ENCODE measurements at places on chromosomes 6 and 20.
A peak's percentile ranks its signal among the peaks of the same experiment; 100 is the strongest.

- DNase-seq, result peak; percentile 3
Measured at GRCh38 chr20:19903168-19903811, 113.9 kb upstream of the NAA20 start.

- DNase-seq, result no peak
Measured at GRCh38 chr6:153003366-153003690, 819 bp upstream of the MTRF1L start.

- DNase-seq, result peak; percentile 38
Measured at GRCh38 chr6:53926505-53926904, 131.7 kb downstream of the LRRC1 start.

DNA sequence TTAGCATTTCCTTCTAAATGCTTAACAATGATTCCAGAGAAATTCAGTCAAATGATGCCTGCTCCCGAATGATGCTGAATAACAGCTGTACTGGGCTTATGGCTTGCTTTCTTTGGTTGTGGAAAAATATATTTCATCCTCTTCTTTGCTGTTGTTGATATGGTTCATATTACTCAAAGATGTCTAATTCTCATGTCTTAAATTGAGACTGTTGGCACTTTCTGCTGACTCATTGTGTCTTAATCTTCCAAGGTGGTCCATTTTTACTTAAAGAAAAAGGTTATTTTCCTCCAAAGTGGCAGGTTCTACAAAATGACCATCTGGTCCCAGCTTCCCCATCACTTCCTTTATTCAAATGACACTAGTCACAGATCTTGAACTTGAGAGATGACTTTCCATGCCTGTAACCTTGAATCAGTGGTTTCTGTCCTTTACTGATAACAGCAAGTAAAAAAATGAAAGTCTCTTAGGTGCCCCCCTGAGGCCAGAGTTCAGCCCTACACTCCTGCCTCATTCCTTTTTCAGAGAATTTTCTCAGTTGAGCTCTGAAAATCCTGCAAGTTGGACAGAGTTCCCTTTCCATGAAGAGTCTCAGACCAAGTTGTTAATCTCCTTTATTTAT, 6.9 kb downstream of the SNAP25 start:
- DNase-seq, result peak; percentile 42

GRCh38 chr20:56843386-56843785, 214.3 kb downstream of the TFAP2C start:
- DNase-seq, result no peak

- no peak for DNase-seq
Measured at GRCh38 chr6:14903176-14904038, 342.5 kb upstream of the JARID2 start.

DNA sequence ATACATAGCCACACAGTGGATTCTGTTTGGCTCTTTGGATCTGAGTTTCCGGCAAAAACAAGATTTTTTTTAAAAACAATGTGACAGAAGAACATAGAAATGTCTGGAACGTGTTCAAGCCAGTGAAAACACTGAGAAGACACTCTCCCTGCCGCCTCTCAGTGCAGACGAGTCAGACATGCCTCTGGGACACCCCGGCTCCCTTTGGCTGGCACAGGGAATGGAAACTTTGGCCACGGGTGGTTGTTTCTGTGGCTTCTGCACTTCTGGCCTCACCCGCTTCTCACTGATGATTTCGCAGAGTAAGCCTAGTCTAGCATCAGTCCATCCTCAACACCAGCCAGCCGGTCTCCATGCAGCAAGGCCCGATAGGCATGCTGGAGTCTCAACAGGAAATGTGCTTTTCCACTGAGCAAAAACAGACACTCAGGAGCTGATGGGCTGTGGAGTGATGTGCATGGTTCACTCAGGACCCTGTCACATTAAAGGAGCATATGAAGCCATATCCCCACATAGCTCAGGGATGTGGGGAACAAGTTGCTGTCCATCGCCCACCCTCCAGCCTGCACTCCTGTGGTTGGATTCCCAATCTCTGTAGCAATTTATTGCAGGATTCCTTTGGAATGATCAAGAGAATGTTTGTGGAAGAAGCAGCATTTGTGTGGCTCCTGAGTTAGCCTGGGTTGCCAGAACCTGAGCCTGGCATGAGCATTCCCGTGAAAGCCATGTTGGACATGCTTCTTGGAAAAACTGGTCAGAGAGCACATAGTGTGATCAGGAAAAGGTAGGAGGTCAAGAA, 262.0 kb upstream of the RIN2 start:
- DNase-seq, result no peak

DNA sequence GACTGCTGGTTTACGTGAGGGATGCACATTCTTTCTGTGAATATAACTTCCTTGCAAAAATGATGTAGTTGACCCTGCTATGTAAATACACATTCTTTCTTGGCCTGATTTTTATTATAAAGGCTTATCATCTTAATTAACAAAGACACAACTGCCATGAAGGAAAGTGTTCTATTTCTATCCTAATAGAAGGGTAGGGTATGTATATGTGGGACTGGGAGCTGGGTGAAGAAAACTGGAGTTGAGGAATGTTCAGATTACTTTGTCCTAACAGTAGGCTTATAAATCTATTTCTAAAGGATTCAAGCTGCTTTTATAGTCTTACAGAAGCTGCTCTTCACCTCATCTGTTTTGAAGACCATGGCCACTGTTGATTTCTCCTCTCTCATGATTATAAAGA, 76.5 kb upstream of the RGS17 start:
- DNase-seq, result no peak

DNA sequence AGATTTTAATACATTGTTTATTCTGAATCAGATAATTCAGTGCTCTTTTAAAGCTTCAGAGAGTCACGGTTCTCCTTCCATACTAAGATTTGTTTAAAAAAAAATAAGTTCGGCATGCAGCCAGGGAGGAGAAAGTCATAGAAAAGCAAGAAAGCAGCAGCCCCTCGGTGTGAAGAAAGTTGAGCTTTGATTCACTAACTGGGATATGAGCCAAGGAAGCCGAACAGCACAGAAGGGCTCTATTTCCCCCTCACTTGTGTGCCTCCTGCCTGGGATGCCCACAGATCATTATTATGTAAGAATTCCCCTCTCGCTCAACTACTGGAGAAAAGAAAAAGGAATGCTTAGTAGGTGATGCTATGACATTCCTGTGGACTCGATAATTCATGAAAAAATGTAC, 69.3 kb upstream of the SYNJ2 start:
- DNase-seq, result no peak

GRCh38 chr6:137286916-137287315, 67.7 kb upstream of the IFNGR1 start:
- DNase-seq, result no peak

GRCh38 chr6:41028561-41029412, 10.2 kb downstream of the UNC5CL start:
- no peak for DNase-seq

GRCh38 chr6:146149770-146150169, 120.9 kb downstream of the GRM1 start:
- no peak for DNase-seq

DNA sequence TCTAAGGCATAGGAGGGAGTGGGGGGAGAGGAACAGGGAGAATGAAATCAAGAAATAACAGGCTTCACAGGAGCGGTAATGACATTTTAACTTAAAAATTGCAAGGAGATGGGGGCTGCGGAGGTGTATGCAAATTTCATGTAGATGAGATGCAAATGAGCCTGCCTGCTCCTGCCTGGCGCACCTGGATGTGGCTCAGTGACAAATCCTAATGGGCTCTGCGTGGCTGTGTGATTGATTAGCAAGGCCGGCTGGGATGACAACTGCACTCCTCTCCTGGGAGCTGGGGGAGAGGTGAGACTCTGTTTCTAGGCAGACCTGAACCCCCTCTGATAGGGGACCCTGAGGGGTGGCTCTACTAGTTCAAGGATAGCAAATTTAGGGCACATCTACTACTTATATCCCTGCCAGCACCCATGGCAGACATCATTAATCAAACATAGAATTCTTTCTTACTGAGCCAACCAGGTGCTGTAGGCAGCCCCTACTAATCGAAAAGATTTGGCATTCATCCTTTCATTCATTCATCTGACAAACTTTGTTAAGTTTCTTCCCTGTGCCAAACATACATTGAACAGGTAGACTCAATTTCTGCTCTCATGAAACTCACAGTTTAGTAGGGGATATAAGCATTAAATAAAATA, 38.4 kb upstream of the TGM2 start:
- no peak for DNase-seq

Measured in NCI-H1105 treated with DMSO at 0.1 percent for 48 hours (cell line).